Activated T-helper 1 cell treated with anti-CD3 and anti-CD28 coated beads, Interleukin-12 subunit alpha, Interleukin-12 subunit beta, Interleukin-2, Interleukin-4 antibody, amounts not matched to agents 30 ng/mL and 10 ng/mL and 1 ng/mL, durations not matched to agents 14 hours and 24 hours and 36 hours (primary cell): ENCODE measurements at places on chromosomes 4 and X. TPM values are rescaled to one million over a fixed set of nuclear protein-coding genes. Genes with fewer than 3 reads are reported as not detected.

DNA sequence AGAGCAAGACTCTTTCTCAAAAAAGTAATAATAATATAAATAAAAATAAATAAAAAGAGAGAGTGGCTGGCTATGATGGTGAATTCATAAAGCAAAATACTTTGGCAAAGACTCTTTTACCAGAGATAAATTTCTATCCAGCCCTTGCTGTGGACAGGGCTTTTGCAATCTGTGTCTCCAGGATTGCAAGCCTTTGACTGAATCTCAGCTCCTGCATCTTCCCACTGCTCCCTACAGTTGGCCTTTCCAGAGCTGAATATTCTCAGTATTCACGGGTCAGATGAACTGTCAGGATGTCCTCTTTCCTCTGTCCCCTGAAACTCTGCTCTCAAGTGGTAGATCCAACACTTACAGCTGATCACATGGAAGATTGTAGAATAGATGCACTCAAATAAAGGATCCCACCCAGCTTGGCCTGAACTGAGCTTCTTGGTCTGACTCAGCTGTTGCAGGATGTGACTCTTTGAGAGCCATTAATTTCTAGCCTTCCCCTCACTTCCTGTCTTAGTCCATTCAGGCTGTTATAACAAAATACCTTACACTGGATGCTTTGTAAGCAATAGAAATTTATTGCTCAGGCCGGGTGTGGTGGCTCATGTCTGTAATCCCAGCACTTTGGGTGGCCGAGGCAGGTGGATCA, 123.4 kb upstream of the GUCY1A1 start:
- DNase-seq = no peak

GRCh38 chrX:11143931-11144678, 33.0 kb downstream of the HCCS start:
- DNase-seq = peak; percentile 28

DNA sequence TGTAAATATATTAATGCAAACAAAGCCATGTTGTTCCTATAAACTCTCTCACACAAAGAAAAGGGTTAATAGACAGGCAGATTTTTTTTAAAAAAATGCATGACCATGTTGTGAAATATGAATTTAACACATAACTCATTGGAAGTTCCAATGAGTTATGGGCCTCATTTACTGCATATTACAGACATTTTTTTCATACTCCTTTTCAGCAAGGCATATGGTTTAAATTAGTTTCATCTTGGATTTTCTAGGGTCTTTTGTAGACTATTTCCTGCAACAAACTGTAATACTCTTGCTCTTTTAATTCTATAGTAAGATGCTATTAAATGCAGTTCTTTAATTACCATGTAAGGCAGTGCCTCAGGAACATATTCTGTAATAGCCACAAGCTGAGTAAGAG, 323.1 kb downstream of the GBA3 start:
- DNase-seq = no peak

DNA sequence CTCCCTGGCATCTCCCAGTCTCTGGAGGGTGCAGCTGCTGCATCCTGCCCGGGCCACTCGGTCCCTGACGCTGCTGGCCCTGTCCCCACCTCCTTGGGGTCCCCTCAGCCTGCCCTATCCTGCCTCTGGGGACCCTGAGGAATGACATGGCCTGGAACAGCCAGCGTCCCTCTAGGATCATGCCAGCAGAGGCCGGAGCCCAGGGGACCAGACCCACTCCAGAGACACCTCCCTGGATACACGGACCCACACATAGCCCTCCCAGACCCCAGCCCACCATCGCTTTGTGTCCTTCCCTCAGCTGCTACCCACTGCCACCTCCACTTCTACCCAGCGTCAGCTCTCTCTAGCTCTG, 35.5 kb downstream of the CPLX1 start:
- DNase-seq = no peak

DNA sequence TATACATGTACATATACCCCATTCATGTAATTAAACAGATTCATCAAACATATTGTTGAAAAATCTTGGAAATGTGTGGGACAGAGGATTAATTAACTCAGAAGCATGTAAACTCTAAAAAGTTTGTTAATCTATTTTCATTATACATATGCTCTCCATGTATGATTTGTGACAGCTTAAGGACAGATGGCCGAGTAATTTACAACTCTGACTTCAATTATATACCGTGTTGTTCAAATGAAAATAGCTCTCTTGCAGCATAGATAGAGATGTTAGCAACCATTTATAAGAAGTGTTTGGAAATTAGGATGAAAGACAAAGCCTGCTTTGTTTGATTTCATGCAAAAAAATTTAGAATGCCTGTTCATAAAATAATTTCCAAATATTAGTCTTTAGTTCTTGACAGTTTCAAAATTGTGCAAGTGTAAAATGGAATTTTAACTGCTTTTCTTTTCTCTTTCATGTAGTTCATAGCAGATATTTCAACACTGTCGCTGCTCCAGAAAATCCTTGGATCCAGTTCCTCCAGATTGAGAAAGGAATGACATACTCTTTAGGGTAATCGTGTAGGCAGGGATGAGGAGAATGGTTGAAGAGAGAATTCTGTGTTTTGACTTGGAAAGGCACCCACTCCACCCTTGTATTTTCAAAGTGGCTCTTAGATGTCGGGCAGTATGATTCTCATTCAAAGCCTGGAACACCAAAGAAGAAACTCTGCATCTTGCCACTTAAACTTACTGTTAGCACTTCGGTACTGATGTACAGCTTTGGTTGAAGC, 23.1 kb downstream of the AFF2 start:
- DNase-seq = no peak

The GAGE12F gene
- total RNA-seq = not detected in 2 replicates

The DAPP1 gene
- total RNA-seq = 38.8 and 40.2 TPM in 2 replicates
